ENCODE measurements at places on chromosomes 16 and 17. TPM values are rescaled to one million over a fixed set of nuclear protein-coding genes. Genes with fewer than 3 reads are reported as not detected.

DNA sequence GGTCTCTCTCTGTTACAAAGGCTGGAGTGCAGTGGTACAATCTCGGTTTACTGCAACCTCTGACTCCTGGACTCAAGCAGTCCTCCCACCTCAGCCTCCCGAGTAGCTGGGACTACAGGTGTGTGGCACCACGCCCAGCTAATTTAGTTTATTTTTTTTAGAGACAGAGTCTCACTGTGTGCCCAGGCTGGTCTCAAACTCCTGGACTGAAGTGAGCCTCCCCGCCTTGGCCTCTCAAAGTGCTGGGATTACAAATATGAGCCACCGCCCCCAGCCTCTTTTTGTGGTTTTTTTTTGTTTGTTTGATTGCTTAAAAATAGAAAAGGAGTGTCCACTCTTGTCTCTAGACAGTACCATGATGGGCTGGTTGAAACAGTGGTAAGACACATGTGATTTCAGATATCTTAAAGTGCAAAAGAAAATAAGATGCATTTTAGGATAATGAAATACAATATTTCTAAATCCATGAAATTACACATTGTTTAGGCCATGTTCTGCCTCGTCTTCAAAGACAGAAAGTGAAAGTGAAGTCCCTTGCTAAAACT, 27.4 kb downstream of the KIAA0513 start:
- peak overlapping the region; percentile 16 for H3K4me3 ChIP-seq
- peaks cover 41% of the 10 kb centered on the region for H3K4me1 ChIP-seq
- no peaks in the 10 kb centered on the region for H3K27me3 ChIP-seq
- H3K27ac ChIP-seq, result peak overlapping the region; percentile 62
- DNase-seq, result no peak
- peaks cover 11% of the 10 kb centered on the region for H3K36me3 ChIP-seq

DNA sequence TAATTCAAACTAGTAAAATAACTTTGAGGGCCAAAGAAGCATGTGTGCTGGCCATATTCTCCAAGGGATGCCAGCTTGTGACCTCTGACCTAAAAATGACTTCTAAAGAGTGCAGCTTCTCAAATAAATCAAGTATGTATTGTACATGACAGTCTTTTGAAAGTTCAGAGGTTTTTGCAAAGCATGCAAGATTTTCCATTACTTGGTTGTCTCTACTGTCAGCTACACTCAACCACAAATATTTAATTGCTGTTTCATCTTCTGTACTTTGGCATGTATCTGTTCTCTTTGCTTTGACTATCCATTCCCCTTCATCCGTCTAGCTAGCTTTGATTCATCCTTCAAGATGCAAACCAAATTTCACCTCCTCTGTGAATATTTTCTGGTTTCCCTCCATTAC, 121.9 kb upstream of the HS3ST2 start:
- H3K27me3 ChIP-seq, result no peaks in the 10 kb centered on the region
- H3K27ac ChIP-seq, result no peak overlapping the region

DNA sequence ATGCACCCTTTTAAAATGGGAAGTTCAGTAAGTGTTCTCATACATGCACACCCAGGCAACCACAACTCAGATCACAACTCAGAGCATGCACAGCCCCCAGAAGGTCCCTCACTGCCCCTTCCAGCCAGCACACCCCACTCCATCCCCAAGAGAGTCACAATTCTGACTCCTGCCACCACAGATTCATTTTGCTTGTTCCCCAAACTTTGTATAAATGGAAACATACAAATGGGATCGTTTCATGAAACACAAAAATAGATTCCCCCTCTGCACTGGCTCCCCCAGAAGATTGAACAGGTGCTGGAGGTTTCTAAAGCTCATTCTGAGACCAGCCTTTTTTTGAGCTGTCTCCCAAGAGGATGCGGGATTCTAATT, 3.3 kb upstream of the TNFRSF13B start:
- no peak for DNase-seq
- no peaks in the 10 kb centered on the region for H3K36me3 ChIP-seq
- peaks cover 2% of the 10 kb centered on the region for H3K4me1 ChIP-seq
- no peak overlapping the region for H3K4me3 ChIP-seq
- no peak overlapping the region for H3K27ac ChIP-seq

GRCh38 chr17:65902155-65902554, 289.8 kb downstream of the CEP112 start:
- no peaks in the 10 kb centered on the region for H3K27me3 ChIP-seq
- no peaks in the 10 kb centered on the region for H3K36me3 ChIP-seq
- H3K4me1 ChIP-seq, result peaks cover 4% of the 10 kb centered on the region
- H3K4me3 ChIP-seq, result no peak overlapping the region
- DNase-seq, result no peak

DNA sequence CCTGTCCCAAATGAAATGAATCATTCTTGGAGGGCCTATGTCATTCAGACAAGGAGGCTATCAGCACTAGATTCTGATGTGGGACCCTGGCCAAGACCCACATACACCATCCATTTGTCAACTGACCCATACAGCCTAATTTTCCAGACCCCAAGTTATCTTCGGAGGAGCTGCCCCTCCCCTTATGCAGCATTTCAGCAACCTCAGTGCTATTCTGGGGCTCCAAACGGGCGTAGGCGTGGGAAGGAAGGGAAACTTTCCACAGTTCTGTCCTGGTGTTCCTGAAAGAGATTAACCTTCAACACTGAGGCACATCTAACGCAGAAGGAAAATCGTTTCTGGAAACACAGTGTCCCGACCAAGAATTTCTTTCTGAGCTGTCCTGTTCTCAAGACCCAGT, 86.7 kb downstream of the MYH11 start:
- H3K4me1 ChIP-seq, result peaks cover 4% of the 10 kb centered on the region
- no peak for DNase-seq
- H3K27ac ChIP-seq, result no peak overlapping the region
- H3K27me3 ChIP-seq, result no peaks in the 10 kb centered on the region
- no peak overlapping the region for H3K4me3 ChIP-seq
- H3K36me3 ChIP-seq, result no peaks in the 10 kb centered on the region

DNA sequence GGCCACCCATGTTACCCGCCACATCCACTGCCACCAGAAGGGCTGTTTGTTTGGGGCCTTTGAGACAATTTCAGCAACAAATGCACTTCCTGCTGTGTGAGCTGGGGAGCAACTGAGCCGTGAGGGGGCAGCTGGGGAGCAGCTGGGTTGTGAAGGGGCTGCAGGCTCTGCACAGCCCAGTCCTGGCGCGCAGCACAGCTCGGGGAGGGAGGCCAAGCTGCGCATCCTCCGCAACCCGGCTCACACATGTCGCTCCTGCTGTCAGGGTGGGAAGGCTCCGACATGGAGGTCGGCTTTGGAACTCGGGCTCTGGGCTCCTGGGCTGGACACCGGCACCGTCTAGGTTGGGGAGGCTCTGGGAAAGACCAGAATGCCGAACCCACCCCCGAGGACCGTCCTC, 53.6 kb downstream of the CBFA2T3 start:
- H3K36me3 ChIP-seq, result peaks cover 51% of the 10 kb centered on the region
- peaks cover 78% of the 10 kb centered on the region for H3K4me1 ChIP-seq
- no peaks in the 10 kb centered on the region for H3K27me3 ChIP-seq
- DNase-seq, result peak; percentile 65
- no peak overlapping the region for H3K27ac ChIP-seq
- no peak overlapping the region for H3K4me3 ChIP-seq

- DNase-seq, result no peak
- H3K27ac ChIP-seq, result no peak overlapping the region
- H3K4me3 ChIP-seq, result no peak overlapping the region
These were observed 6.6 kb upstream of the VASN start for GRCh38 chr16:4365014-4365406.

Gene ACSM2A
- 0.11 TPM for total RNA-seq

DNA sequence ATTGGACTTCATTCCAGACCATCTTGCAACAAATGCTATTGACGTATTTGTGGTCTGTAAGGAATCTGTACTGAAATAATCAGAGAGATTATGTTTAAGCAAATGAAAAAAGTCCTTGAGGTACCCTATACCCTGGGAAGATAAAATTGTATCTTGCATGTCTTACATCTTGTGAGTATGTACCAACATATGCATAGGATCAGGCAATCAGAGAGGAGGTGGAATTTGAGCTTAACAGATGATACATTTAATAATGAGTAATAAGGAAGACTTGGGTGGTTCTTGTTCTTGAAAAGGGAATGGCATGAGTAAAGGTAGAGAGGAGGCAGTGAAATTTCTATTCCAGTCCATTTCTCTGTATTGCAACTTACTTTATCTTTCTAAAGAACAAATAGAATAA, 10.6 kb downstream of the MOSMO start:
- H3K27me3 ChIP-seq, result no peaks in the 10 kb centered on the region
- H3K4me3 ChIP-seq, result no peak overlapping the region
- no peak for DNase-seq
- no peaks in the 10 kb centered on the region for H3K4me1 ChIP-seq

DNA sequence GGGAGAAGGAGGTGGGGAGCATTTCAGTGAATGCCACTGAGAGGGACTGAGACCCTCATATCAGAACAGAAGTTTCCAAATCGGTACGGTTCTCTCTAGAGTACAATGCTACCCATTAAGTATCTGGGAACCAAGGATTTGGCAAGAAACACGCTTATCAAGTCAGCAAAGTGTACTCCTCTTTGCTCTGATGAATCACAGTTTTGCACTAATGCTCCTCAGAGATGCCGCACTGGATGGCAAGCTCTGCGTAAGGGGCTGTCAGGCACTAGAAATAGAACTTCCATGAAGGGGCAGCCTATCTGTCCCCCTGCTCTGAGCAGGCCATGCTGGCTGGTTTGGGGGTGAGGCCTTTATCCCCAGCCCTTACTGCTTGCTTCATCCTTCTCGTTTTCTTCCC, 4.8 kb upstream of the ABCC12 start:
- no peak for DNase-seq
- H3K4me3 ChIP-seq, result no peak overlapping the region
- H3K27me3 ChIP-seq, result peaks cover 3% of the 10 kb centered on the region
- no peaks in the 10 kb centered on the region for H3K36me3 ChIP-seq
- H3K4me1 ChIP-seq, result peaks cover 16% of the 10 kb centered on the region
- no peak overlapping the region for H3K27ac ChIP-seq

Gene DOC2A
- 7.6 TPM for total RNA-seq

- peaks cover 11% of the 10 kb centered on the region for H3K36me3 ChIP-seq
- no peak for DNase-seq
- peaks cover 62% of the 10 kb centered on the region for H3K27me3 ChIP-seq
- peaks cover 51% of the 10 kb centered on the region for H3K4me1 ChIP-seq
- peak within 1 kb of the TSS; percentile 36 for H3K4me3 ChIP-seq
These were observed at the start of gene WNT3 for GRCh38 chr17:46818316-46818928. Gene WNT3, minus strand, starts transcription at chr17:46818692. Its CDS starts 95 bp downstream, at chr17:46818597.

Gene SMIM22
- total RNA-seq, result not detected

DNA sequence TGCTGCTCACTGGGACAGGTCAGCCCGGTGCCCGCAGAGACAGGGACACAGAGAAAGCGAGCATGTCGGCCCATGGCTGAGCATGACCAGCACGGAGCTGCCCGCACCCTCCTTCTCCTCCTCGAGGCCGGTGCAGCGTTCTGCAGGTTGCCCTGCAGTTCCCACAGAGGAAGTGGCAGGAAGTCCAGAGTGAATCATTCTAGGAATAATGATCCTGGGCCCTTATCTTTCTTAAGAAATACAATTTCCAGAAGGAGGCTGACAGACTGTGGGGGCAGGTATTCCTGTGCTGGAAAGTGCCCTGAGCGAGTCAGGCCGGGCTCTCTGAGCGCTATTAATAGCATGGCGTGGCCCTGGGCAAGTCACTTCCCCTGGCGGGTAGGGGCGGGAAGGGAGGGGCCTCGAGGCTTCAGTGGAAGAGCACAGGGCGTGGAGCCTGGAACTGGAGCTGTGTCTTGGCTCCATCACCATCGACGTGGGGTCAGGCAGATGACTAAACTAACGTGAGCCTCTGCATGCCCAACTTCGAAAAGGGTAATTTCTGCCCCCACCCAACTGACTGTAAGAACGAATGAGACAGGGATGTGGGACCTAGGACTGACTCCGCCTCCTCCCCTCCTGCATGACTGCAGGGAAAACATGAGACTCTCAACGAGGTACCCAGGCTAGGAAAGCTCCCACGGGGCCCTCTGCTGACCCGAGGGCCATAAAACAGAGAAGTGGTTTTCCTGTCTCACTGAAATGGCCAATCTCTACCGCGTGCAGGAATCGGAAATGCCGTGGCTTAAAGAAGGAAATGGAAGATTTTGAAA, 9.8 kb downstream of the TMEM204 start:
- H3K36me3 ChIP-seq, result peaks cover 73% of the 10 kb centered on the region
- peaks cover 47% of the 10 kb centered on the region for H3K4me1 ChIP-seq
- DNase-seq, result no peak
- no peaks in the 10 kb centered on the region for H3K27me3 ChIP-seq

DNA sequence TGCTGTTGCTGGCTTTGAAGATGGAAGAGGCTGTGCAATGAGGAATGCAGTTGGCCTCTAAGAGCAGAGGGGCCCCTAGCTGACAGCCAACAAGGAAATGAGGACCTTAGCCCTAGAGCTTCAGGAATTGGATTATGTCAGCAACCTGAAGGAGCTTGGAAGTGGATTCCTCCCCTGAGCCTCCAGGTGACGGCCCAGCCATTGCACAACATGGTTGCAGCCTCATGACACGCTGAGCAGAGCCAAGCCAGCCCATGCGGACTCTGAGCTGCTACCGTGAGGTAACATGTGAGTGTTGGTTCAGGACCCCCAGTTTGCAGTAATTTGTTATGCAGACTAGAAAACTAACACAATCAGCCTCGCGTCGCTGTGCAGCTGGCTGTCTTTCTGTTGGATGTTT, 20.2 kb downstream of the CCDC42 start:
- H3K27ac ChIP-seq, result no peak overlapping the region
- no peaks in the 10 kb centered on the region for H3K4me1 ChIP-seq
- DNase-seq, result no peak
- no peaks in the 10 kb centered on the region for H3K27me3 ChIP-seq
- H3K36me3 ChIP-seq, result no peaks in the 10 kb centered on the region

- no peaks in the 10 kb centered on the region for H3K4me1 ChIP-seq
- no peak for DNase-seq
- H3K27ac ChIP-seq, result no peak overlapping the region
- no peak overlapping the region for H3K4me3 ChIP-seq
These were observed 172.4 kb downstream of the PMP22 start for GRCh38 chr17:15092762-15093161.

Gene TMEM114
- total RNA-seq, result 0.79 TPM

DNA sequence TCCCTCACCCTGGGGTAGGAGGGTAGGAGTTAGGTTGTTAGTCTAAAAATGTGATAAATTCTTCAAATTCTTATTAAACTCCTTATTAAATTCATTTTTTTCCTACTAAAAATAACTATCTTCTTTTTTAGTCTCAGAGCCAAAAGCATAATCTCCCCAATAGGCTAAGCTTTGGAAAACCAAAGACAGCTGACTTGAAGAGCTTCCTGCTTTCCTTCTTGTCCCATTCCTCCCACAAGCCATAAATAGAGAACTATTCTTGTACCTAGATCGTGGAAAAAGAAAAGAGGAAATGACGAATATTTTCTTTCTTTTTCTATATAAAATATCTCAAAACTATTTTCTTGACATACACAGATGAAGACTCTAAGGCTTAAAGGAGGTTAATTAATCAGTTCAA, 486.9 kb downstream of the CDH8 start:
- H3K27ac ChIP-seq, result no peak overlapping the region
- H3K36me3 ChIP-seq, result no peaks in the 10 kb centered on the region
- no peak overlapping the region for H3K4me3 ChIP-seq
- DNase-seq, result no peak
- H3K4me1 ChIP-seq, result no peaks in the 10 kb centered on the region

Gene RANGRF
- 19.6 TPM for total RNA-seq

- no peaks in the 10 kb centered on the region for H3K27me3 ChIP-seq
- no peak overlapping the region for H3K4me3 ChIP-seq
- H3K27ac ChIP-seq, result no peak overlapping the region
- H3K4me1 ChIP-seq, result peaks cover 2% of the 10 kb centered on the region
- no peaks in the 10 kb centered on the region for H3K36me3 ChIP-seq
These were observed 231.0 kb downstream of the CBLN1 start for GRCh38 chr16:49050607-49051006.
